ENCODE measurements at places on chromosomes 11 and 22.

GRCh38 chr11:47434011-47434786, 8.0 kb upstream of the PSMC3 start:
- DNase-seq = no peak

- DNase-seq = no peak
Measured at GRCh38 chr11:1887451-1888346, 4.0 kb downstream of the PRR33 start.

DNA sequence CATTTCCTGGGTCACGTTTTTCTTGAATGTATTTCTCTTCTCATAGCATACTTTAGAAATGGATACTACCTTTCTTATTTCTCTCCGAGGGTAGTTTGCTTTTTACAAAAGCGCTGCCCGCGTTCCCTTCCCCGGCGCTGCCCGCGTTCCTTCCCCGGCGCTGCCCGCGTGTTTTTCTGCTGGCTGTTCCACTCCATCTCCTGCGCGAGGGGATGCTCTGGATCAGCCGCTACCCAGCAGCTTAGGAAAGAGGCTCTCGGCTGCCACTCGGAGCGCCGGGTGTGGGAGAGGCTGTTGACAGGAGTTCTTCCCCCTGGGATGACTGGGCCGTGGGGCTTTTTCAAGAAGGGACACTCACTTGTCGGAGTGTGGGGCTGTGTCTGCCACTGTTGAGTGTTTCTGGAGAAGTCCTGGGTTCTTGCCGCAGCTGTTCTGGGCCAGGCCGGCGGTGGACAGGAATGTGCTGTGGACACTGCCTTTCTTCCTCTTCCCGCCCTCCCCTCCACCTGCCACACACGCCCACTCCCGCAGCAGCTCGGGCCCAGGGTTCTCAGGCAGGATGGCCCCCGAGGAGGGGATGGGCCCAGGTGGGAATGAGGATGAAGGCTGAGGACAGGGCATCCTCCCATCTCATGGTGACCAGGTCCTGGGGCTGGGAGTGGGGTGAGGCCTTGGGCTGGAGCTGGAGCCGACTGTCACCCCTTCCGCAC, 30.6 kb downstream of the GLB1L2 start:
- DNase-seq = no peak

- no peak for DNase-seq
Measured at GRCh38 chr11:123405123-123405592, 24.9 kb upstream of the GRAMD1B start.

DNA sequence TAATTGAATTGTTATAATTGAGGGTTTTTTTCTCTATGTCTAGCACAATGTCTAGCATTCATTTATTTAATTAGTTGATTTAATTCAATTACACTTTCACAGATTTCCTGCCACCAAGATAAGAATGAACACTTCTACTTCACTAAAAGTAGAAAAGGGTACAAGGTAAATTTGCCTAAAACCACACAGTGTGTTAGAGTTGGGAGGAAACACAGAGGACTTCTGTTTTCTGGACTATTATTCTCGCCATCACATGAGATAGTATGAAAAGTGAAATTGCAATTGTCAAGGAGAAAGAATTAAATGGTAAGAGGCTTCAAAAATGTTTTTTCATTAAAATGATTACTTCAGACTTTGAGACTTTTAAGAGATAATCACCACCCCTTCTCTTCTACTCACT, 109.5 kb downstream of the ETS1 start:
- DNase-seq = no peak

GRCh38 chr11:130121445-130121978, 38.1 kb upstream of the ST14 start:
- DNase-seq = no peak

- no peak for DNase-seq
Measured at GRCh38 chr22:28346308-28346707, 333.3 kb downstream of the TTC28 start.

- no peak for DNase-seq
Measured at GRCh38 chr11:114236829-114237228, 59.4 kb upstream of the NNMT start.

GRCh38 chr11:65934014-65934413, 11.3 kb upstream of the TSGA10IP start:
- no peak for DNase-seq

GRCh38 chr11:131866535-131867400, 496.4 kb downstream of the NTM start:
- no peak for DNase-seq

- no peak for DNase-seq
Measured at GRCh38 chr11:1753229-1753928, 3.0 kb upstream of the IFITM10 start.

- DNase-seq = peak; percentile 10
Measured at GRCh38 chr22:41217553-41218157, 12.5 kb downstream of the L3MBTL2 start.

GRCh38 chr11:34416088-34416487, 22.6 kb upstream of the CAT start:
- no peak for DNase-seq

DNA sequence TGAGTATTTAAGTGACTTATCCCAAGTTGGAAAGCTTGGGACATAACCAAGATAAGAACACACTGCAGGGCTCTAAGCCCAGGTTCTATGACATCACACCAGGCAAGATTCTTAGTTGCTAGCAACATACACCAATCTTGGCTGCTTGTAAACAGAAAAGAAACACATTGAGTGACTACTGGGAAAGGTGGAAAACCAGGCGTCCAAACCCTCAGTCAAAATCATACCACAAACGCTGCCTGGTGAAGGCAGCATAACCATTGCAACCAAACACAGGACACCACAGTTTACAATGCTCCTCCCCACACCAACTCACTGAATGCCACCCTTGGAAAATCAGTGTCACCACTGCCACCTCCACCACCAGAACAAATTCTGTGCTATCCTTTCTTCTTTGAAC, 379.9 kb downstream of the TTC28 start:
- no peak for DNase-seq

- no peak for DNase-seq
Measured at GRCh38 chr11:32148895-32149294, 58.0 kb downstream of the RCN1 start.

- DNase-seq = no peak
Measured at GRCh38 chr11:129643031-129643721, 172.5 kb upstream of the TMEM45B start.

DNA sequence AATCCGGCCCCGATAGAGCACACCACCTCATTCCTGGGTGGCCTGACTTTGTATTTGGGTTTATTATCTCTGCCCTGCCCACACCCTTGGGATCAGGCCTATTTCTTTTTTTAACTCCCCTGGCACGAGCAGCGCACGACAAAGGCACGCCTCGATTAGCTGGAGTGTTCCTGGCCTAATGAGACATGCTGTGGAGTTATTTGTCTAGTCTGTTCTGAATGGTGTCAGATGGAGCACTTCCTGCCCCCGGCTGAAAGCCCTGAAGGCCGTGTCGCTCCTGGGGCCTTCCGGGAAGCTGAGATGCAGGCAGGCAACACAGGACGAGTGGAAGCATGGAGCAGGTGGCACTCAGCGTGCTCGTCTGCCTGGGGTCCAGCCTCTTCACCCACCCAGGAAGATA, 47.1 kb downstream of the LARGE1 start:
- no peak for DNase-seq

GRCh38 chr11:116062490-116063171, 558.4 kb upstream of the CADM1 start:
- DNase-seq = no peak

- DNase-seq = no peak
Measured at GRCh38 chr11:15858881-15859280, 497.5 kb downstream of the SOX6 start.

DNA sequence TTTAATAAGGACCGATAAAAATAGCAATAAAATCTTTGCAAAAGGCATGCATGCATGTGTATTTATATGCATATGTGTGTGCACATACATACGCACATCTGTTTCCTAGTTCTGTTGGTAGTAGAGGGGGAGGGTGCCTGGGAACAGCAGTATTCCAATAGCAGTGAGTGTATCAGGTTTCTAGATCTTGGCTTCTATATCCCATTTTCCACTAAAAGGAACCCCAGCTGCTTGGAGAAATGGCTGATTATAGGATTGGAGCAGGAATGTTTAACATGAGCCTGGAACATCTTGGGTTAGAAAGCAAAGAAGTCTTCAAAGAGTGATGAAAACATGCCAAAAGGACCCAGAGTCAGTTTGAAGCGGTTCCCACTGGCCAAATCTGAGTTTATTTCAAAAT, 21.0 kb downstream of the TNRC6B start:
- no peak for DNase-seq

Measured in stimulated activated CD4-positive, alpha-beta T cell treated with anti-CD3 and anti-CD28 coated beads, Interleukin-4, amount 100 ng/mL, for 4 hours (primary cell).